Vagina (tissue), 2 donors: ENCODE measurements at places on chromosomes 16 and 17.
A peak's percentile ranks its signal among the peaks of the same experiment; 100 is the strongest.

- no peak for DNase-seq
Observed at GRCh38 chr17:60315650-60316049, 76.3 kb downstream of the USP32 start.

- DNase-seq: no peak
Observed at GRCh38 chr16:81654346-81654745, 124.7 kb upstream of the PLCG2 start.

GRCh38 chr17:64173646-64174045, 43.7 kb upstream of the ERN1 start:
- no peak for DNase-seq

GRCh38 chr16:57190136-57190535, 4.0 kb downstream of the RSPRY1 start:
- no peak for DNase-seq

GRCh38 chr16:16144416-16144815, 78.9 kb downstream of the ABCC6 start:
- no peak for DNase-seq

- no peak for DNase-seq
Observed at GRCh38 chr16:14485121-14485551, 144.9 kb downstream of the PARN start.

DNA sequence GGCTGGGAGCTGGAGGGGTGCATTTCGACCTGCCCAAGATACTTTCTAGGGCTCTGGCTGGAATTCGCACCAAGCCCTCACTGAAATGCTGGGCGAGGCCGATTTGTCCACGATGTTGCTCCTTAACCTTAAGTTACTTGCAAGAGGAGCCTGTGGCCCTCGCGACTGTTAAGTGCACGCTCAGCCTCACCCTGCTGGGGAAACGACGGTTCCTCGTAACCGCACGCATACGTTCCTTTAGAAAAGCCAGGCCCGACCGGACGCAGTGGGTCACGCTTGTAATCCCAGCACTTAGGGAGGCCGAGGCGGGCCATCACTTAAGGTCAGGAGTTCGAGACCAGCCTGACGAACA, 607 bp upstream of the NCOR1 start:
- DNase-seq: no peak

GRCh38 chr17:37750292-37750691, 5.4 kb upstream of the HNF1B start:
- DNase-seq: no peak

DNA sequence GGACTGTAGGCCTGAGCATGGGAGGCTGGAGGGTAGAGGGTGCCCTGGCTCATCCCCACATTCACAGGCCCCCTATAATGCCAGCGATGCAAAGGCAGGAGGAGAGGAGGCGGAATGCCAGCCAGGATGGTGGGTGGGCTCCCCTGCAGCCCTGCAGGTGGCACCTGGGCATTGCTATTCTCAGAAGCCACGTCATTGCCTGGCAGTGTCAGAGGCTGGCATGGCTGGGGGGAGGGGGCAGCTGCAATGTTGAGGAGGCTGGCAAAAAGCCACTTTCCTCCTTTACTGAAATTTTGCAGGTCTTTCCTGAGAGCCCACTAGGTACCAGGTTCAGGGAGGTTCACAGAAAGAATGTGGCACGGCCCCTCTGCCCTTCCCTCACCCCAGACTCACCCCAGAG, 36.2 kb downstream of the RAB11FIP4 start:
- DNase-seq: no peak

DNA sequence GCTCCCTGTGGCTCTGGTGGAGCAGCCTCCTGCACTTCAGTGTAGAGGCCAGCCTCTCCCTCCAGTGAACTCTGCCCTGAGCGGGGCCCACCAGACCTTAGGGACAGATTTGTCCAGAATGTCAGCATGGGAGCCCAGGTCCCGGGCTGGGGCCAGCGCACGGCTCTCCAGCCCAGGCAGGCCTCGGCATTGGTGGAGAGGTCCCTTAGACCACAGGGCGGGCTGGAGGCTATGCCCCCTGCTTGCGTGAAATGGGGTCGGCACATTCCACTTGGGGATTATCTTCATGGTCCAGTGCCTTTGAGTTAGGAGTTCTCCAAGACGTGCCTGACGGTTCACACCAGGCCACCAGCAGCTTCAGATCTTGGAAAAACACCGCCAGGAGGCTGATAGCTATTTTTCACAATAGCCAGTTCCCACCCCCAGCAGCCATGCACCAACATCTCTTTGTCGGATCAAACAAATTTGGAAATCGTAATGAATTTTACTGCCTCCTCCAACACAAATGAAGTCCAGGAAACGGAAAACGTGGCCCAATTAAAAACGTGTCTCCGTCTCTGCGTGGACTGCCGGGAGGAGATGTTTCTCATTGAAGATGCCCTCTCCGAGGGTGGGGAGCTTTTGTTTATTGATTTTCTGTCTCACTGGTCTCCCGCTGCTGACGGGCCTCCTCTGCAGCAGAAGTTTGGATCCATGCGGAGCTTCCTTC, 110.0 kb upstream of the CIBAR2 start:
- no peak for DNase-seq

DNA sequence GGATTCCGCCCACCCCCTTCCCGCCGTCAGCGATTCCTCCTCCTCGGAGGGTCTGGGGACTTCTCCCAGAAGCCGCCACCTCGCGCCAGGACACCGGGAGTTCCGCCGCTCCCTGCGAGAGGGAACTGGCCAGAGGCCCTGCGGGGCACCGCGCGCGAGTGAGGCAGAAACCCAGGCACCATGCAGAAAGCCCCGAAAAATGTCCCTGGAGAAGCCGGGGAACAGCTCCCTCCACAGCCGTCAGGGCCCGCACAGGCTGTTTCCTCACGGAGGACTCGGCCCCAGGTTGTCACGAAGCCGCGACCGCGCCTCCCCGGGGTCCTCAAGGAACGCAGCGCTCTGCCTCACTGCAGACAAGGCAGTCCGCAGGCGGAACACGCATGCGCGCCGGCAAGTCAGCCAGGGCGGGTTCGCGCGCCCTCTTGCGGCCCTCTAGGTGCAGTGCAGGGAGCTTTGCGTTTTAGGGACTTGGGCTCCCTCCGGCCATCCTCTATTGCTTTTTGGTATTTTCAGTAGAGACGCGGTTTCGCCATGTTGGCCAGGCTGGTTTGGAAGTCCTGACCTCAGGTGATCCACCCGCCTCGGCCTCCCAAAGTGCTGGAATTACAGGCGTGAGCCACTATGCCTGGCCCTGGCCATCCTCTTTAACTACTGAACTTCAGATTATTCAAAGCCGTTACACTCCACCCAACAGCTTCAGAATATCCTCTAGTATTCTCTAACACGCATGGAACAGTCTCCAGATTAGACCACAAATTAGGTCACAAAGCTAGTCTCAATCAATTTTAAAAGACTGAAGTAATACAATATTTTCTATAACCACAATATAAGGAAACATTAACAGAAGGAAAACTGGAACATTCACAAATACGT, 20.3 kb upstream of the ZNF287 start:
- DNase-seq: no peak

GRCh38 chr16:17225541-17225940, 245.2 kb downstream of the XYLT1 start:
- DNase-seq: no peak

DNA sequence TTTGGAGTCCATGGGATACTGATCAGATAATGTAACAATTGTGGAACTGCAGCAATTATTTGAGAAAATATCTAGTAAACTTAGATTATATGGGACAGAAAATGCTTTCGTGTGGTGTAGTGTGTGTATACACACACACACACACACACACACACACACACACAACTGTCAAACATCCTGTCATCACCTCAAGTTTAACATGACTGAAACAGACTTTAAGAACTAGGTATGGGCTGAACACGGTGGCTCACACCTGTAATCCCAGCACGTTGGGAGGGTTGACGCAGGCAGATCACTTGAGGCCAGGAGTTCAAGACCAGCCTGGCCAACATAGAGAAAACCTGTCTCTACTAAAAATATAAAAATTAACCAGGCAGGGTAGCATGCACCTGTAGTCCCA, 544 bp upstream of the EVI2A start:
- DNase-seq: no peak

DNA sequence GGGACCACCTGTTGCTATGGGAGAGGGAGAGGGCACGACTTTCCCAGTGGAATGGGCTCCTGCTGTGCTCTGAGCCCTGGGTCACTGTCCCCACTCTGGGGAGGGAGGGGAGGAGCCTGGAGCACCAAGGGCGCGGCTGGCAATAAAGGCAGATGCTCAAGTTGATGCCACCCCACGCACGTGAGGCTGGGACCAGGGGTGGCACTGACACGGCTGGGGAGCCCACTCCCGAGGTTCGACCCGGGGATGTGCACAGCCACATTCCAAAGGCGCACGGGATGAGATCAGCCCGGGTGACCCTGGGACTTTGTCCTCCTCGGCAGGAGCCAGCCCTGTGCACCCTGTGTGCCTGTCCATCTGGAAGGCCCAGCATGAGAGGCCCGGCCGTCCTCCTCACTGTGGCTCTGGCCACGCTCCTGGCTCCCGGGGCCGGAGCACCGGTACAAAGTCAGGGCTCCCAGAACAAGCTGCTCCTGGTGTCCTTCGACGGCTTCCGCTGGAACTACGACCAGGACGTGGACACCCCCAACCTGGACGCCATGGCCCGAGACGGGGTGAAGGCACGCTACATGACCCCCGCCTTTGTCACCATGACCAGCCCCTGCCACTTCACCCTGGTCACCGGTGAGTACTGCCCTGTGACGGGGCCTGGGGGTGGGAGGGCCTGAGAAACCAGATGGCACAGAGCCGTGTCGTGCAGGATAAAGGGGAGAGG, at the start of gene ENPP7:
Gene ENPP7 (plus strand): TSS at position 175 of the 715 bp plus-strand sequence. CDS start 197 bp downstream, at position 372.
- no peak for DNase-seq

DNA sequence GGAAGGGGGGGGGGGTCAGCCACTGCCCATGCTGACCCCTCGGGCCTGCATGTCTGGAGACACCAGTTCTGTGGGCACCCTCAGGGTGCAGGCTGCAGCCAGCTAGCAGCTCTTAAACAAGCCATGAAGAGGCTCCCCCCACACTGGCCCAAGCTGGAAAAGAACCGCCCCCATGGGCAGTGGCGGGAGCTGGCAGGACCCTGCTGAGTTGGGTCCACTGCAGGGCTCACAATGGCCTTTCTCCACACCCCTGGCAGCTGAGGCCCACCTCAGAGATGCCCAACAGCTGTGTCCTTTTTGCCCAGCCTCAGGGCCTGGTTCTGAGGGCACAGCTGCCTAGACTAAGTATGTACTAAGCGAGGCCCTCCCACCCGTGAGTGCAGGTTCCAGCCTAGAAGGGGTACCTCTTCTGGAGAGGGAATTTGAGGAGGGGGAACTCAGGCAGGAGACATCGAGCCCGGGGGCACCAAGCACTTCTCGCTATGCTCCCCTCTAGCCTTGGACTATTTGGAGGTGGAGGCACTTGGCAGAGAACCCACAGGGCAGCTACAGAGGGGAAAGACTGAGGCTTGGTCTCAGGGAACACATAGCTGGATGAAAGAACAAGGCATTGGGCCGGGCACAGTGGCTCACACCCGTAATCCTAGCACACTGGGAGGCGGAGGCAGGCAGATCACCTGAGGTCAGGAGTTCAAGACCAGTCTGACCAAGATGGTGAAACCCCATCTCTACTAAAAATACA, 3.2 kb downstream of the THRA start:
- DNase-seq: no peak

GRCh38 chr16:82328881-82329469, 159.0 kb upstream of the MPHOSPH6 start:
- DNase-seq: no peak

DNA sequence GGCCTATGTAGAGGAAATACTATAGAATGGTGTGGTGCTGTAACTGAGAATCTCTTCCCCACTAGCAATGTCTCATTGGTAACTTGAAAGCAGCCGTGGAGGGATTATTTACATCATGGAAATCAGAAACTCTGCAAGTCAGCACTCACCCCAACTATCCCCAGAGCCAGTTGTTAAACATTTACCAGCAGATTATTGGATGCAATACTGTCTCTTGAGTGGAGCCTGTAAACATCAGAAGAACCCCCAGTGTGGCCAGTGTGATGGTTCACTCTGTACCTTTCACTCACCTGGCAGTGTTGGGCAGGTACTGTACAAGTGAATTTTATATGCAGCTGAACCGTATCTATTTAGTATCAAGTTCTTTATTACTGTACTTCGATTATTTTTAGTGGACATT, 299.8 kb upstream of the SALL1 start:
- no peak for DNase-seq

GRCh38 chr16:27355610-27356009, 41.8 kb downstream of the IL4R start:
- DNase-seq: no peak

- no peak for DNase-seq
Observed at GRCh38 chr17:19248151-19248927, 11.2 kb downstream of the EPN2 start.

GRCh38 chr17:61136296-61136695, 263.3 kb upstream of the TBX2 start:
- no peak for DNase-seq

GRCh38 chr17:38430316-38430715, 2.1 kb downstream of the ARHGAP23 start:
- DNase-seq: no peak

DNA sequence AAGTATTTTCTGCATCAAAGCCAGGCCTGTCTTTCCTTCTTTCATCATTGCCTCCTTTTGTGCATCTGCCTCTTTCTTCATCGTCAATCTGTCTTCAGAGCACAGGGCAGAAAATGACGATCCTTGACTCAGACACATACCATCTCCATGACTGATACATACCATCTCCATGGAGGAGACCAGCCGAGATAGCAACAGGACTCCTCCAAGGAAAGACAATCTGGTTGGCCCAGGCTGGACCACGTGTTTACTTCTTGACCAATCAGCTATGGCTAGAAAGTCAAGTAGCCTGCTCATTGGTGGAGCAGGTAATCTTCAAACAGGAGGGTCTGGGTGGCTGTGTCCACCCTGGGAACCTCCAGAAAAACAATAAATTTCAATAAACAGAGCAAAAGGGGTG, 164.6 kb downstream of the CPPED1 start:
- DNase-seq: peak; percentile 49

- DNase-seq: peak; percentile 64
Observed at GRCh38 chr17:73647772-73648542, 3.7 kb upstream of the SDK2 start.

DNA sequence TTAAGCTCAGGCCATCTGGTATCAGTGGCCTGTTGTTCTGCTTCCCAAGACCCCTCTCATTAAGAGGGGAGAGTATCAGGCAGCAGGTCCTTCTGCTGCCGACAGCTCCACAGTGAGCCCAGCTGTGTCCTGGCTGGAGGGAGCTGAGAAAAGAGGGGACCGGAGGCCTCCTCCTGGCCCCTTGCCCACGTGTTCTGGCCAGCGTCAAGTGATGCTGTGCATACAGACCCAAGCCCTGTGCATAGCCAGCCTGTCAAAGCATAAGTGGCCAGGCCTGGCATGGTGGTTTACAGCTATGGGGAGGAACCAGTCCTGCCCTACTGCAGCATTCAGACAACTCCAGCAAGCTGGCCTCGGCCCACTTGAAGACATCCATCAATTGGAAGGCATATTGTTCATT, 48.0 kb downstream of the ABCC6 start:
- no peak for DNase-seq
